ENCODE measurements at places on chromosomes 5 and 9.

DNA sequence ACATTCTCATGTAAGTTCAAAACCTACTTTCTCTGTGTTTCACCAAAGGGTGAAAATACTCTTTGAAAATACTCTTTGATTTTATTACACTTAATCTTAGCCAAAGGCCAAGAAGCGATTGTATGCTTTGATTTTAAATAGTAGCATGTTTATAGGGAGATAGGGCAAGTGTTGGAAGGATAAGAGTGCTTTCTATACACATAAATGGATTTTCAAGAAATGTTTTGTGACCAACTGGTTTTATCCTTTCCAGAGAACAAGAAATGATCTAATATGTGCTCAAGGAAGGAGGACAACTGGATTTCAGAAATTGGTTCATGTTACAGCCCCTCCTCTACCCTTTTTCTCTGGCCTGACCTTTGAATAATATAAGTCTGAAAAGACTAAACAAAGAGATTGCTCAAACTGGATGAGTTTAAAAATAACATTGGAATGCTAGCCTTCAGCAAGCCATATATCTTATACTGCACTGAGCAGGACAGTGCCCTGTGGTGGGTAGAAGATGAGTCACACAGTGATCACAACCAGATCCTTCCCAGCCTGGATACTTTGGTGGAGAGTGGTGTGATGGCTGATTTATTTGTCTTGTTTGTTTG, 13.1 kb downstream of the PALM2AKAP2 start:
- no peak for DNase-seq

DNA sequence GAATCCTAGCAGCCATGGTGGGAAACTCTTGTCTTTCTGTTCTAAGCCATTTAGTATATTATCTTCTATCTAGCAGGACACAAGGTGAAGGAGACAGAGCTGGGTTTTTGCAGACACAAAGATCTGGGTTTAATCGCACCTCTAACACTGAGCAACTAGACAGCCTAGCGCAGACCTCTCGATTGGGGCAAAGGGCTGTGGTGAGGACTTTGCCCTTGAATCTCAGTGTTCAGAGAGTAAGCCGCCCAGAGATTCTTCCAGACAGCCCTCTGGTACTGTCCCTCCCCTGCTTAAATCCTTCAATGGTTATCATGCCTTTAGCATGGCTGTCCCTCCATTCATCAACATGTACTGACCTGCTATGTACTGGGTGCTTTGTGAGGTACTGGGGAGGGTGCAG, 128.1 kb downstream of the CRB2 start:
- no peak for DNase-seq

- no peak for DNase-seq
Observed at GRCh38 chr9:17318821-17319320, 184.0 kb downstream of the CNTLN start.

DNA sequence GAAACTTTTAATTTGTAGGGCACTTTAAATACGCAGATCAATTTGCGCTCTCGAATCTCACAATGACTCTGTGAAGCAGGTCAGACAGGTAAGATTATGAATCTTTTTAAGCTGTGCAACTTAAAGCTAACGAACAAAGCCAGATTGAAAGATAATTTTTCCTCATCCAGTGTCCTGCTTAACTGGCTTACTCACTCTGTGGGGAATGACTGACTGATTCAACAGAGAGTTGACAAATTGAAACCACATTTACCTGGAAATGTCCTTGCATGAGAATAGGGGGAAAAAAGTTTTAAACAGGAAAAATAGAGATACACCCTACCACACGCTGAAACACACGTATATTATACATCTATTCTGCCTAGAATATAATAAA, 187.9 kb downstream of the MAN2A1 start:
- DNase-seq = no peak

DNA sequence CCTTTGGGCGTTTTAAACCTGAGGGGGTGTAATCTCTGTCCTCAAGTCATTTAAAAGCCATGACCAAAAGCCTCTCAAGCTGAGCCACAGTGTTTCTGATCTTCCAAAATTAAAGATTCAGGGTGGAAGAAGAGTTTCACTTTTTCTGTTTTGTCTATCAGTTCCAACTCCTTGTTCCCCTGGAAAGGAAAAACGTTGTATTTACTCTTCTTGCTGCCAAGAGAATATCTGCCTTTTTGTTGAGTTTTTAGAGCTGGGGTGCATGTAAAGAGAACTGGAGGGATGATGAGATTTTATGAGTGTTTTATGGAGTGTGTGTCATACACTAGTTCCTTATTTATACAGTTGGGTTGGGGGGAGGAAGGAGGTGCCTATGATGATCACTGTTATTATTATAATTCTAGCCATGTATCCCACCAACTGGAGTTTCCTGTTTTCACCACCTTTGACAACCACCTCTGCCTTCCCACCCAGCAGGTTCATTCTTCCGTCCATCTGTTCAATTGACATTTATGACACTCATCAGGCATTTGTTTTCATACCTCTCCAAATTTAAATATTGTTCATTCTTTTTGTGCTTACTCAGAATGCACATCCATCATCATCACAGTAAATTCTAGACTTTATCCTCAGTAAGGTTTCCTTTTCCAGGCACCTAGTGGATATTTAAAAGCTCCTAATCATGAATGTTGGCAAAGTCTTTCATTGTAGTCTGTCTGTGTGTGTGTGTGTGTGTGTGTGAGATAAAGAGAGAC, 97.9 kb upstream of the MPDZ start:
- no peak for DNase-seq

- DNase-seq = no peak
Observed at GRCh38 chr9:93890436-93890935, 64.7 kb downstream of the BARX1 start.

GRCh38 chr5:121121786-121122185, 657.7 kb downstream of the PRR16 start:
- DNase-seq = no peak

DNA sequence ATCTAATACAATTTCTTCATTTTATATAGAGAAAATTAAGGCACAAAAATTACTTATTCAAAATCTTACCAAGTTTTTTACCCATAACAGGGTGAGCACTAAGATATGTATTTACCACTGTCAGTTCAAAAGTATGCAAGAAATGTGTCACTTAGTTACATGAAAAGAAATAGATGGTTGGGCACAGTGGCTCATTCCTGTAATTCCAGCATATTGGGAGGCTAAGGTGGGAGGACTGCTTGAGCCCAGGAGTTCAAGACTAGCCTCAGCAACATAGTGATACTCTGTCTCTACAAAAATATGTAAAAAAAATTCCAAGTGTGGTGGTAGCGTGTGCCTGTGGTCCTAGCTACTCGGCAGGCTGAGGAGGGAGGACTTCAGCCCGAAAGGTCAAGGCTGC, 19.4 kb downstream of the YIPF5 start:
- no peak for DNase-seq

DNA sequence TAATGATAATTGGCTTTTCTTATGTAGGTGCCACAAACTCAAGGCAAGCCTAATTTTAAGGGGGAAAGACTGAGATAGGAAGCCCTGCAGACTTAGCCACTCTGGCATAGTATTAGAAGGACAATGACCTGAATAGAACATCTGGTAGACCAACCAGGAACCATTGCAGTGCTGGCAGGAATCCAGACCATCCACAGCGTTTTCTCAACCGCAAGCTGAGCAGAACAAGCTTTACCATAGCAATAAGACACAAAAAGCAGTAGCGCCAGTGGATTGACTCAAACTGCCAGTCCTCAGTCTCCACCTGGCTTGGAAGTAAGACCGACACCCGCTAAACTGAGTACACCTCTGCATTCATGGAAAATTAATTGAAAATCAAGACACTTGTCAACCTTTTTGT, 141.3 kb upstream of the LPAR1 start:
- peak; percentile 10 for DNase-seq

GRCh38 chr5:74977471-74977870, 74.9 kb downstream of the GCNT4 start:
- no peak for DNase-seq

DNA sequence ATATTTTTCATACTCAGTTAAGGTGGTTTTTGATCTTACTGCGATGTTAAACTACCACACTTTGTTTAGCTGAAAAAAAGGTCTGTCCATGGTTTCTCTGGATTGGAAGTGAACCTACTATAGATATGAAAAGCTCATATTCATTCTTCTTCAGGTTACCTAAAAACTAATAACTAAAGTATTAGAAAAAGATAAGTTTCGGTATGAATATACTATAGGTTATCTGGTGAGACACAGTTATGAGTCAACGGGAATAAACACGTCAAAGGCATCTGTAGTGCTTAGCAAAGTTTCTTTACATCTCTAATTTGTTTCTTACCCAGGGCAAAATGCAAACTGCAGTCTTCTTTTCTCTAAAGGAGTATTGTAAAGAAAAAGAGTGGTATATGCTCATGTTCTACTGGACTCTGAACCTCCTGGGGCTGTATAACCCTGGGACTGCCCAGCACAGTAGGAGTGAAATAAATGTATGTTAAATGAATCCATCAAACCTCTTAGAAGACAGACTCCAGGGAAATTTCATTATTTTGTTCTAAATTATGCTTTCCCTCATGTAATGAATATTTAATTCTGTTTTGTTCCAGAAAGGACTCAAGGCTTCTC, 521.9 kb downstream of the PDE4D start:
- no peak for DNase-seq

GRCh38 chr5:149371296-149371962, 7.7 kb downstream of the IL17B start:
- DNase-seq = peak; percentile 13

DNA sequence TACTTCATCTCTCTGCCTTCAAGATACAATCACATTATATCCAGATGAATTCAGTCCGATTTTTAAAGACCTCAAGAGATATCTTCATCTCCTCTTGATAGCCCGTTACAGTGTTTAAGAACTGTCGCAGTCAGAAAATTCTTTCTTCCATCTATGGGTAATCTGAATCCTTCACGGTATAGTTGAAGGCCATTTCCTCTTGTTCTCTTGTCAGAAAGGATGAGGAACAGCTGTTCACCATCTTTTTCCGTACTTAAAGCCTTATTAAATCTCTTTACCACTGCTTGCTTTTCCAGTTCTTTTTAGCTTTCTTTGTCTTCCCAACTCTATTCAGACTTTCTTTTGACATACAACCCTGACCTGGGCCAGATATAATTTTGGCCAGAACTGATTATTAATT, 121.8 kb downstream of the XRCC4 start:
- DNase-seq = no peak

DNA sequence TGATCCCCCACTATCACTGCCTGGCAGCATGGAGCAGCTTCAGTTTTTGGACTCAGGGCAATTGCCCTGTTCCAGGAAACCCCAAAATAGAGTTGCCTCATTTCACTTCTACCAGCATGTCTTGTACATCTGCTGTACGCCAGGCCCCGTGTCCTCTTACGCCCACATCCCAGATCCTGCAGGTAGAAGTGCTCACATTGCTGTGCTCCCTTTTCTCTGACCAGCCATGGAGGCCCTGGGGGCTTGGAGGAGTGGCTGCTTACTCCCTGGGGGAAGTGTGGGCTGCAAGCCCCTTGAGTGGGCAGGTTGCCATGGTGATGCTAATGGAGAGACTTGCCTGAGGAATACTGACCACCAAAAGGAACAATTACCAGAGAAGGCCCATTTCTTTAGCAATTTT, 55.6 kb upstream of the KCNIP1 start:
- DNase-seq = no peak

DNA sequence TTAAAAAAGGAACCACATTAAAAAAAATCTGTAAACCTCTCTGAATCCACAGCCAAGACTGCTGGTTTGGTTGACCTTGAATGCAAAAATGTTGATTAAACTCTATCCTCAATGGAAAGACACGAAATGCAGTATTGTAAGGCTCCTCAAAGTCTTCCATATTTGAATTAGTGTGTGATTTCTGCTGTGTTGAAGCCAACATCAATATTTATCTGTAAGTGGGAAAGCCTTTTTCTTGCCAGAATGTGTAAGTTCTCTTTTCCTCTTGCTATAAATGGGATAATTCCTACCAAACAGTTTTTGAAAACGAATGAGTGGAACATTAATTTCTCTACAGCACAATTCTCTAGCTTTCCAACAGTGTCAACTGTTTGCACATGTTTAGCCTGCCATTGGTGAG, 422.1 kb upstream of the TNC start:
- no peak for DNase-seq

DNA sequence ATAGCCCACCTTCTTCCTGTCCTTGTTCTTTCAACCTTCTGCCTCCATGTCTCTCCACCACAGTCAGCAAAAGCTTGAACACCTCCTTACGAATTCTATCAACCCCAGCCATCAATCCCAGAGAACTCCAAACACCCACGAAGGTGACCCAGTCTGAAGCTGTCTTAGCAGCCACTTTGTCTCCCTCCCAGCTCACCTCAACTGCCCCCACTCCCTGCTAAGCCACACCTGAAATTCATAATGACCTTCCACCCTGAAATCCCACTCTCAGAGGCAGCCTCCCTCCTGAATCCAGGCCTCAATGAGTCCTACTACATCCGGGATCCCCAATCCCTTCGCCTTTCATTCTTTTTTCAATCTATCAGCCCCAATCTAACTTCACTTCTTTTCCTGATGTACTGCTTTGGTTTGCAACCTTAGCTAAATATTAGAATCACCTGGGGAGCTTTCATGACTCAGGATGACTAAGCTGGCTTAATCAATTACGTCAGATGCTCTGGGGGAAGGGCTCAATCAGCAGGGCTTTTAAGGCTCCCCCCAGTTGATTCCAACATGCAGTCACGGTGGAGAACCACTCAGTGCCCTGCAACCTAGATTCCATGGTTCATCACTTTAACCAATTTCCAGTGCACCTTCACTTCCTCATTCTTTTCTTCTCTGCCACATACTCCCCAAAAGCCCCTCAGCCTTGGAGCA, 32.2 kb downstream of the BHMT start:
- DNase-seq = no peak

DNA sequence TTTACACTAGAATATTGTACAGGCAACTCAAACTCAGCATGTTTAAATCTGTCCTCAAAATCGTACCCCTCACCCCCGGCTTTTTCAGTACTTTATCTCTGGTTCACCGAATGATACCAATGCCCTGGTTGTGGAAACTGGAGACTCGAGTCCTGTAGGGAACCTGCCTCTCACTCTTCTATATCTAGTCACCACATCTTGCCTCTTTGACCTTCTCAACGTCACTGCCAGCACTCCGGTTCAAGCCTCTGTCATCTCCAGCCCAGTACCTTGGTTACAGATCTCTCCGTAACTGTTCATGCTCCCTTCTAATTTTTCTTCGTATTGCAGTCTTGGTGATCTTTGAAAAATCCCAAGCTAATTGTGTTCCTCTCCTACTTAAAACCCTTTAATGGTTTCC, 6.7 kb downstream of the SLC44A1 start:
- no peak for DNase-seq
